CD4-positive, alpha-beta memory T cell (primary cell): ENCODE measurements at places on chromosomes 12 and 14.

DNA sequence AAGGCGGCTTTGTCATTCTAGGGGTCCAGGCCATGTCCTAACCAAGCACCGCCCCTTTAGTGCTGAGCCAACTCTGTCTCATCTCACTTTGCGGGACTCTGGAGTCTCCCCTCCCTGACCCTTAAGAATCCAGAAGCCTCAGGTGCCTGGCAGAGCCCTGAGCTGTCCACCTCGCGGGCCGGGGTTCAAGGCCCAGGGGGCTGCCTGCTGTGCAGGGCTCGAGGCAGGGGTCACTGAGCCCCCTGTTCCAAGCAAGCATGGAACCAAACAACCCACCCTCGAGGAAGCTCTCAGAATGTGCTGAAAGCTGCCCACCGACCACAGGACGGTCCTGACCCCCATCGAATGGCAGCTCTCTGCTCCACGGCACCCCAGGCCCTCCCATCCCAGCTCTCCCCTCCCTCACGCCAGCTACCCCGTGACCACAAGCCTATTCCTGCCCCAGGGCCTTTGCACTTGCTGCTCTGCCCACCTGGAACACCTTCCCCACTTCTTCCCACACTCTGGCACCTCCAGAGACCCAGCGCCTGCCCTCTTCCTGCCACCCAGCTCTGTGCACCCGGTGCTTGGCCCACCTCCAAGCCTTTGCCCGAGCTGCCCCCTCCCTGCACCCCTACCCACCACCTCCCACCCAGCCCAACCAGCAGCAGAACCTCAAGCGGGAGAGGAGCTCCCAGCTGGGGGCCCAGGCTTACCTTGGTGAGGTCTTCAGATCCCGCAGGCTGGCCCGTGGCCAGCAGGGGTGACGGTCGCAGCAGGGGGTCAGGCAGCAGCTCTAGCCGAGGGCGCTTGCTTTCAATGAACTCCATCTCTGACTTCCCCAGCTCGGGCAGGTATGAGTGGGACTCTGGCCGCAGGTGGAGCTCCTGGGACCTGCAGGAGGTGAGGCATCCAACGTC lies 84.3 kb downstream of the NCOR2 start:
- DNase-seq = no peak

DNA sequence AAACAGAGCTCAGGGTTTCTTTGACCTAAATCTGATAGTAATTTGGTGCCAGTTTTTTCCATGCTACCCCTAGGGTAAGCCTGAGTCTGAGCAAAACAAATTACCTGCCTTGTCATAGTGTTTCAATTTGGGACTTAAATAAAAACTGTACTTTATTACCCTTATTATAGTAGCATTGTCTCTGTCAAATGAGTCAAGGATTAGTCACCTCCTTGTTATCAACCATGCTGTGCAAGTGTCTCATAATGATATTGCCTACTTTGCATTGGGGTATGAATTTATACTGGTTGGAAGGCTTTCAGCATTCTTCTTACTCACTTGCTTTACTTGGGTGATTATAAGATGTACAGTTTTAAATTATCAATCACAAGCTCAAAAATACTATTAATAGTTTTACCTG lies 380.0 kb downstream of the LRFN5 start:
- no peak for DNase-seq

GRCh38 chr12:77229640-77230442 lies 164.5 kb upstream of the E2F7 start:
- DNase-seq = no peak

- DNase-seq = peak; percentile 46
Measured at GRCh38 chr14:104795781-104796686, 486 bp upstream of the AKT1 start.

GRCh38 chr12:52418576-52419110 lies 12.5 kb upstream of the KRT82 start:
- DNase-seq = no peak
